Fibroblast of skin of back (primary cell): ENCODE measurements at places on chromosomes 4 and X.

DNA sequence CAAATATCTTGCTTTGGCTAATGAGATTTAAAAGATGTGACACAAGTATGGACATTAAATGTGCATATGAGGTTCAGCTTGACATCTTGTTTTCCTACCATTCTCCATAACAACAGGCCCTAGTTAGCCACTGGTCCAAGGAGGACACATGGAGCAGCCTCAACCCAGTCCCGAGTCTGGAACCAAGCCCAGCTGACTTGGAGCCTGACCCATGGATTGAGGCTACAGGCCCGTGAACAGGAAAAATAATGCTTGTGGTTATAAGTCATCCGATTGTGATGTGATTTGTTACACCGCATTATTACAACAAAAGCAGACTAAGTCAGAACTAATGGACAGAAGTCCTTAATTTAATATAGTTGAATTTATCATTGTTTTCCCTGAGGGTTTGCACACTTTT is 123.2 kb upstream of the BANK1 start:
- no peak for DNase-seq

DNA sequence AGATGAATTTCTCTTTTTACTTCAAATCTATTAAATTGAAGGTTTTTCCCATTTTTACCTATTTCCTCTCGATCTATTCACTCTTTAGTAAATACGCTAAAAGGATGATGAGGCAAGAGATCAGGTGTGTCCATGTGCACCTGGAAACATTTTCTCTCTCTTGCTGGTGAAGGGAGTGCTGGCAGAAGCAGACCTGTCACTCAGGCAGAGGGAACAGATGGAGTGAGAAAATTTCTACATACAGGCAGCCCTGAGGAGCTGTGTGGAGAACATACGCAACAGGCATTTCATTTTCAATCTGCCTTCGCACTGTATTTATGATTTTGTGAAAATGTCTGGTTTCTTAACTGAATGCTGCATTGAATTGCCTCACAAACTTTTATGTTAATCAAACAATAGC is 249.5 kb downstream of the GPM6A start:
- DNase-seq = no peak

DNA sequence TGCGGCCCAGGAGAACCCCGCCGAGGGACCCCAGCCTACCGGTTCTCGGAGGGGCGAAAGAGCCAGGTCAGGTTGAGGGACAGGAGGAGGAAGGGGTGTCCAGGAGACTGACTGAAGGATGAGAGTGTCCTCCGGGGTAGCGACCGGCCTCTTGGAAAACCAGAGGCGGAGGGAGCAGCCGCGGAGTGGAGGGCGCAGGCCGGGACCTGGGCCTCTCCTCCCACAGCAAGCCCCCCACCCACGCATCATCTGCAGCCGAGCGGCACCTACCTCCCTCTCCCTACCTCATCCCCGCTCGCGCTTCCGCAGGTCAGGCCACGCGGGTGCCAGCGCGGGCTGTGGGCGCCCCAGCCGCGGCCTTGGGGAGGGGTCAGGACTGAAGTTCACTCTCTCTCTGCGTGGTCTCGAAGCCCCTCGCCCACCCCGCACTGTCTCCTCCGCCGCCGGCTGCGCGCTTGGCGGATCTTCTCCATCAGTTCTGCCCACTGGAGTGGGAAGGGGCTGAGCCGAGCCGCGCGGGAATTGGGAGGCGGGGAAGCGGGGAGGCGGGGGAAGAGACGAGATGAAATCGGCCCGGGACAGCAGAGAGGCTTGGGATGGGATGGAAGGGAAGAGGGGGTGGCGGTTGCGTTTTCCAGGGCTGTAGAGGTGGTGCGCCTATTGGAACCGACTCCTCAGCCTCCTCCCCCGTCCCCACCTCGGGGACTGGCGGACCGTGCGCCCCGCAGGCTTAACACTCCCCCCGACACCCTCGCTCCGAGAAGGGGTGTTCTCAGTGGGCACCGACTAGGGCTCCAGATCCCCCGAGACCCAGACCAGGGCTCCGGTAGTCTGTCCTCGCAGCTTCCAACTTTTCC is 1.8 kb downstream of the NLGN4X start:
- no peak for DNase-seq

DNA sequence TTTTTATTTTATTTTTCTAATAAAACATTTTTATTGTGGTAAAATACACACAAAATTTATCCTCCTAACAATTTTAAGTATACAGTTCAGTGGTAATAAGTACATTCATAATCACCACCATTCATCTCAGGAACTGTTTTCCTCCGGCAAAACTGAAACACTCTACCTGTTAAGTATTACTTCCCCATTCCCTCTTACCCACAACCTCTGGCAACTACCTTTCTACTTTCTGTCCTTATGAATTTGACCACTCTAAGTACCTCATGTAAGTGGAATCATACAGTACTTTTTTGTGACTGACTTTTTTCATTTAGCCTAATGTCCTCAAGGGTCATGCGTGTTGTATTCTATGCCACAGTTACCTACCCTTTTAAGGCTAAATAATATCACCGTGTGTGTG is 21.1 kb upstream of the HSFX4 start:
- no peak for DNase-seq

GRCh38 chrX:48848847-48849246 is 13.4 kb upstream of the PCSK1N start:
- no peak for DNase-seq
